ENCODE measurements at places on chromosomes 2 and 18.

GRCh38 chr2:241802421-241803318, 6.3 kb upstream of the NEU4 start:
- no peak for DNase-seq

- no peak for DNase-seq
Observed at GRCh38 chr2:46748735-46749531, 166.7 kb downstream of the MCFD2 start.

- no peak for DNase-seq
Observed at GRCh38 chr2:47032773-47033101, 117.1 kb upstream of the MCFD2 start.

GRCh38 chr2:56167616-56168562, 15.9 kb upstream of the CCDC85A start:
- no peak for DNase-seq

- no peak for DNase-seq
Observed at GRCh38 chr2:177329064-177329463, 63.5 kb upstream of the AGPS start.

All from stimulated activated CD4-positive, alpha-beta T cell treated with anti-CD3 and anti-CD28 coated beads, Interleukin-4, amount 100 ng/mL, for 1 hour (primary cell).